Suppressor macrophage treated with lipopolysaccharide for 1 hour (primary cell): ENCODE measurements at places on chromosomes 12 and 14.

- no peak for DNase-seq
Measured at GRCh38 chr14:56635041-56635440, 55.4 kb downstream of the TMEM260 start.

DNA sequence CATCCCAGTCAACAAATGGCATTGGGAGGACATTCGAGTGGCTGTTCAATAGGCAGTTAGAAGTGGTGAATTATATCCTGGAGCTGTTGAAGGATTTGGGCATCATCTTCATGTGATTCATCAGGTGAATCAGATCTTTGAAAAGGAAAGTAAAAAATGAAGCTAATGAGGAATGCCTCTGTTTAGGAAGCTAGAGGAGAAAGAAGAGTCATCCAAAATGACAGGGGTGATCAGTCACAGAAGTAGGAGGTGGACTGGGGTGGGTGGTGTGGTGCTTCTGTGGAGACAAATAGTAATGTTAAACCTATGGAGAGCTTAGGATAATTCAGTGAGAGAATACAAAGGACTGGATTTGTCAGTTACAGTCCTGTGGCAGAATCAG, 32.7 kb downstream of the DIP2B start:
- peak; percentile 81 for DNase-seq

- DNase-seq, result no peak
Measured at GRCh38 chr14:39680777-39681176, 248.5 kb upstream of the FBXO33 start.

- no peak for DNase-seq
Measured at GRCh38 chr14:74733221-74733620, 20.3 kb downstream of the FCF1 start.

GRCh38 chr12:62472472-62472871, 5.8 kb downstream of the MON2 start:
- no peak for DNase-seq

DNA sequence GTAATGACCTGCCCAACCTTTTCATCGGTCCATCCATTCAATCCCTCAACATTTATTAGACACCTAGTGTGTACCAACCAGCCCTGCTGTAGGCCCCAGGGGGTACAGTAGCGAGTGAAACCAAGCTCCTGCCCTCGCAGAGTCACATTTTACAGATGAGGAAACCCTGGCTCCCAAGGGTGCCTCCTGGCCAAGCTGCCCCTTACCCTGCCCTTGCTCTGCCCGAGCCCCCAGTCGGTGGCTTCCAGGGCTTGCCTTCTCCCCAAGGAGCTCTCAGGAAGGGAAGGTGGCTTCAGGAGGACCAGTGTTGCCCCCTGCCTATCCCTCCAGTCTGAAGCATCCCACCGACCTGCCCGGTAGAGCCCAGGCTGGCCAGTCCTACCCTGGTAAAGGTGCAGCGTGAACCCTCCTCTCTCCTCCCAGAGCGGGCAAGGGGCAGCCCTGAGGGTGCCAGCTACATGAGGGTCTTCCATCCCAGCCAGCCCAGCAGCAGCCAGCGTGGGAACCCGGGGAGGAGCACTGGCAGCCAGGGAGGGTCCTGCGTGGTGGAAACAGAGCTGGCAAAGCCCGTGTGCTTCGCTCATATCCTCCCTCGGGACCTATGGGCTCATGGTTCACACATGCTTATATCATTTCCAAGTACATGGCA, 670 bp upstream of the BEGAIN start:
- no peak for DNase-seq

DNA sequence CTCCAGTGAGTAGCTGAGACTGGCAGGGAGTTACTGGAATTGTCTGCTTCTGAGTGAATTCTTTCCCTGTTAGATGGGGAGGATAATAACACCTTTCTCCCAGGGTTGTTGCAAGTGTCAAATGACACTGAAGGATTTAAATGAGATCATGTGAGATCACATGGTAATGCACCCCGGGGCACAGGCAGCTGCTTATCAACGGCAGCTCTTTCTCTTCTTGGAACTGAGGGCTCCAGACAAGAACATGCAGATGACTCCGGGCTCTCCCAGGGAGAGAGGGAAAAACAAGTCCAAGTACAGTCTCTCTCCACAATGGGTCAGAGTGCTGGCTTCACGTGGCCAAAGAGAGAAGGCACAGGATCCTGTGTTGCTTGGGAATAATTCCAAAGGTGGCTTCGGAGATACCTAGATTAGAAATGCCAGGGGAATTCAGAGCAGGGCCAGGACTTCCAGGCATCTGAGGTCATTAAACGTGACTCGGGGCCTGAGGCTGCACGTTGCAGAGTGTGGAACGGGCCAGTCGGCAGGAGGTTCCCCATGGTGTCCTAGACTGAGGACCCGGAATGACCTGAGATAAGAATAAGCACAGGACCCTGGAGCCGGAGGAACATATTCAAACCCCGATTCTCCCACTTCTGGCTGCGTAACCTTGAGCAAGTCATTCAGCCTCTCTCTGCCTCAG, 109.2 kb downstream of the PRMT8 start:
- no peak for DNase-seq

- DNase-seq, result no peak
Measured at GRCh38 chr12:94793191-94793595, 142.8 kb upstream of the TMCC3 start.

GRCh38 chr14:61315313-61315712, 6.1 kb upstream of the PRKCH start:
- DNase-seq, result no peak
